Caudate nucleus (tissue), 63 donors: ENCODE measurements at places on chromosomes 2 and 18.

GRCh38 chr2:36573165-36573564, 24.8 kb downstream of the FEZ2 start:
- no peak for DNase-seq

- DNase-seq: no peak
Measured at GRCh38 chr2:160332318-160332717, 132.2 kb upstream of the ITGB6 start.

- DNase-seq: no peak
Measured at GRCh38 chr18:5519448-5520298, 24.1 kb downstream of the EPB41L3 start.

DNA sequence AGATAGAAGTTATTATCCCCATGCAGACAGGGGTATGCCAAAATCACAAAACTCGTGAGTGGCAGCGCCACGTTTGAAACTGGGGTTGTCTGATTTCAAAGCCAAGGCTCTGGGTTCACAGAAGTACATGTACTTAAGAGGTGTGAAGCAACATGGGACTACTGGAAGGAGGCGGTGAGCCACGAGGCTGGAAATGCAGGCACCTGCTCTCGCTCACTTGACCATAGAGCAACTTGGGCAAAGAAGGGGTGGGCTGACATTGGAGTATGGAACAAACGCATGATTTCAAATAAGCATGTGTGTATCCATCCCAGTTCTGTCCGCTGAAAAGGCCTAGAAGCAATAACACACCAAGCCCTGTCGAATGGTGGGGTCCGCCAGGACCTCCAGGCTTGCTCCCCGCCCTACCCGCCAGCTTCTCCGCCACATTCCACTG, 593 bp upstream of the ACTR2 start:
- DNase-seq: no peak

DNA sequence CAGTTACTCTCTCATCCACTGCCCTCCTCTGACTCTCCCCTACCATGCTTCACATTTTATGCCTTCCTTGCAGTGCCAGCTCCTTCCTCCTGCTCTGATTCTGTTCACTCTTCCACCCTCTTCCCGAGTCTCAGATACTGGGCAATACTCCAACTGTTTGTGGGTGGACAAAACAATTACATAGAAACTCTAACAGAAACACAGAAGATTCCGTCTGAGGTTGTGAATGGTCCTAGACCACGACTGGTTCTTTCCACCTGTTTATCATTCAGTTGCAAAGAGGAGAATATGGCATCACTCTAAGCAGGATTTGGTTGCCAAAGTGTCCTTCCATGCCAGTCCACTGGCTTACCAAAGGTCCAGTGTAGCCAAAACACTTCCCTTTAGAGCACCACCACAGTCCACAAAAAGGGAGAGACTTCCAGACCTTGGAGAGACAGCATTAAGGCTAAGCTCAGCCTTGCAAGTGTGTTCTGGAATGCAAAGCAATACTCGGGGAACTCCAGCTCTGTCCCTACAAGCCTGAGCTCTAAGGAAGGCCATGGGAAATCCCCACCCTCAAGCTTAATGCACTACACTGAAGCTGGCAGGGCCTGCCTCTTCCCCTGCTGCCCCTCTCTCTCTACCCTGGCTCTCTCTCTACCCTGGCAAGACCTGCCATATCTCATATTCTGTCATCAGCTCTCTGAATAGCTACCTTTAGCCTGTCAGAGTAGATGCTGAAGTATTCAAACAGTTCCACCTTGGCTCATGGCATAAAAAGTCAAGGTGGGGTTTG, 33.6 kb upstream of the RND3 start:
- DNase-seq: no peak

- no peak for DNase-seq
Measured at GRCh38 chr2:221289389-221289788, 282.7 kb downstream of the EPHA4 start.

DNA sequence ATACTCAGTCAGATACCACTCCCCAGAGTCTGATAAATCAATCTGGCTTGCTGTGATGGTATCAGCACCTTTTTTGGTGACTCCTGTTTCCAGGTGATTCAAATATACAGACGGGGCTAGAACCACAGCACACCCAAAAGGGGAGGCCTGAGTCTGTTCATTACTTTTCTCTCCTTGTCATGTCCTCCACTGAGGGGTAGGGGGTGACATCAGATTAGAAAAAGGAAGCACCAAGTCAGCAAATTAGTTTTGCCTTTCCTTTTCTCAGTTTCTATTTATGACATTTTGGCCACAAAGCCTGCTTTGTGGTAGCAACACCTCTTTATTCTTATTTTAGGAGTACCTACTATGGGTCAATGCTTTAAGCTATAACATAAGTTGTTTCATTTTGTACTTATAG, 127.4 kb downstream of the CCDC102B start:
- DNase-seq: no peak

- no peak for DNase-seq
Measured at GRCh38 chr18:29004921-29005320, 828.0 kb upstream of the CDH2 start.

DNA sequence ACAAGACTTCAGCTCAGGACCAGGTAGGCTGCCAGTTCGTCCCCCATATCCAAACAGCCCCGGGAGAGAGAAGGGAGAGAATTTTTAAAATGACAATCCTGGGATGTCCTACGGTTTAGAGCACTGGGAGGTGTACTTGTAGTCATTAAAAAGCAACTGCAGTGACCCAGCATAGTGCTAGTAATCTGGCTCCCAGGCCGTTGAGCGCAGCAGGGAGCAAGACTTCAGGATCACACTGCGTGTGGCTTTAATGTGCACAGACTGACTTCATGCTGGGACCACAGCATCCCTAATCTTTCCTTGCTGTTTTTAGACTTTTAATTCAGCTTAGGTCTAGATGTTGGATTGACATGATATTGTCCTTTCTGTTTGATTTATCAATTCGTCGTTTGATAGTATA, 219.3 kb upstream of the FOSL2 start:
- no peak for DNase-seq

GRCh38 chr2:40346535-40347354, 105.1 kb downstream of the SLC8A1 start:
- DNase-seq: no peak

DNA sequence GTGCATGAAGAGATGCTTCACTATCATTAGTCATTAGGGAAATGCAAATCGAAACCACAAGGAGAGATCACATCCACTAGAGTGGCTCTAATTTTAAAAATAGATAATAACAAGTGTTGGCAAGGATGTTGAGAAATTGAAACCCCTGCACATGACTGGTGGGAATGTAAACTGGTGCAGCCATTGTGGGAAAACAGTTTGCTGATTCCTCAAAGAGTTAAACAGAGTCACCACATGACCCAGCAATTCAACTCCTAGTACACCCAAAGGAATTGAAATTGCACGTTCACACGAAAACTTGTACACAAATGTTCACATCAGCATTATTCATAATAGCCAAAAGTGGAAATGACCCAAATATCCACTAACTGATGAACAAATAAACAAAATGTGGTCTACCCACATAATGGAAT, 179.5 kb downstream of the BCL2 start:
- no peak for DNase-seq

- DNase-seq: no peak
Measured at GRCh38 chr2:61877571-61878245, 10.7 kb downstream of the CCT4 start.

DNA sequence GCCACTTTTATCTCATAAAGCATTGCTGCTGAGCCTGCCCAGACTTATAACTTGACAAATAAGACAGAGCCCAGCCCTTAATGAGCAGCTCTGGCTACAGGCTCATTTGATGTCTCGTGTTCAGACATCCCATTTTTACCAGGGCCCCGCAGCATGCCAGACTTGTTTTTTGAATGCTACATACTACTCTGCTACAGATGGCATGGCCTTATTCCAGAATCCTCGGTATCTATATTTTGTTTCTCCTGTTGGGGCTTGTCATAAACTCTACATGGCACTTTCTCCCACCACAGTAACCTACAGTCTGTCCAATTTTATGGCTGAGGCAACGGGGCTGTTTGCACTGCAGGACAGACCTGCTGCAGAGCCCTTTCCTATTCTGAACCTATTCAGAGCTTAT, 179.0 kb upstream of the DDX18 start:
- no peak for DNase-seq

DNA sequence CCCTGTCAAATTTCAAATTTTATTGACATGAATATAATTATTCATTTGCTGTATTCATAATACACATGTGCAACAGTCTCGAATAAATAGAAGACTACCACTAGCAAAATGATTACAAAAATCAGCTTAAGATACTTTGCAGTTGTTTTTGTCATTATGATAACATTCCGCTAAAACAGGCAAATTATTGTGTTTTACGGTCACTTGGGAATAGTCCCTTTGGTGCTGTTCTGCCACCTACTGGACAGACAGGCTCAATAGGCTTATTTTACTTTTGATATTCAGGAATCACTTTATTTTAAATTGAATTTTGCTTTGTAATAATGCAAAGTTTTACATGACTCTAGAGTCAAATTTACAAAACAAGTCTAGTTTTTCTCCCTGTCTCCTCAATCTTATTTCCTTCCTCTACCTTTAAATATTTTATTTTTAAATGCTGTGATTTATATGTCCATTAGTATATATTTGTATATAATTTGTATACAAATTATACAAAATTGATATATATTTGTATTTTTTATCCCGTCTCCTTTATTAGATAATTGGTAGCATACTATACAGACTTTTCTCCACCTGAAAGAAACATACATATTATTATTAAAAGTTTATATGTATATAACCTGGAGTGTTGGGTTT, 456.3 kb downstream of the DLGAP1 start:
- no peak for DNase-seq

- DNase-seq: no peak
Measured at GRCh38 chr2:35365859-35366258, 989.7 kb upstream of the CRIM1 start.

- no peak for DNase-seq
Measured at GRCh38 chr18:23619388-23619881, 33.1 kb upstream of the NPC1 start.

DNA sequence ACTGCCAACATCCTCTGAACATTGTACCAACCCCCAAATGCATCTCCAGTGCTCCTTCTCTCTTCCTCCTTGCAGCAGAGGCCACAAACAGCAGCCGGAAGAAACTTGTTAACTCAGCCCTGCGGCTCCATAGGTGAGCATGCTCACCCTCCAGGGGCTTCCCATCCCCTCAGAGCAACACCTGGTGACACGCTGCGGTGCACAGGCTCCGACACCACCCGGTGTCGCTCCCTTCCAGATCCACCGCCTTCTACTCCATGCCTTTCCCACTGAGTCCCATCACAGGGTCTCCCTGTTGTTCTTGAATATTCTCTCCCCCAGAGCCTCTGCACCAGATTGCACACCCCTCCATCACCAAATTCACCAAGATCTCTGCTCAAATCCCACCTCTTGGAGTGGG, 171.5 kb upstream of the FHL2 start:
- no peak for DNase-seq

DNA sequence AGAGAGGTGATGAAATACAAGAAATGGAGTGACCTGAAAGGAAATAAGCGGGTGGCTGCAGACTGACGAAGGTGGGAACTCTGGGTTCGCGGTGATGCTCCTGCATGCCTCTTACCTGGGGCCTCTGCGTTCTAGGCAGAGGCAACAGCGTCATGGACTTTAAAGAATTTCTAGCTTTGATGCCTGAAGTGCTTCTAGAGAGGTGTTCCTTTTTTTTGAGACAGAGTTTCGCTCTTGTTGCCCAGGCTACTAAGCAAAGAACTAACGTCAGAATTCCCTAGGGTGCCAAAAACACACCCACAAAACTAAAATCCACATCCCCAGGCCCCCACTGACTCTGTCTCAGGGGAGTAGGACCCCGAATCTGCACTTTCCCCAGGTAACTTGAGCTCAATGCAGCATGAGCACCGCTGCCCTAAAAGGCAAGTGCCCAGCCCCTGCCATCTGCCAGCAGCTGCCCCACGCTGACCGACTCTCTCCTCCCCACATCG, 110.5 kb upstream of the ID2 start:
- no peak for DNase-seq

- DNase-seq: no peak
Measured at GRCh38 chr2:232860593-232861241, 9.3 kb upstream of the SNORC start.

DNA sequence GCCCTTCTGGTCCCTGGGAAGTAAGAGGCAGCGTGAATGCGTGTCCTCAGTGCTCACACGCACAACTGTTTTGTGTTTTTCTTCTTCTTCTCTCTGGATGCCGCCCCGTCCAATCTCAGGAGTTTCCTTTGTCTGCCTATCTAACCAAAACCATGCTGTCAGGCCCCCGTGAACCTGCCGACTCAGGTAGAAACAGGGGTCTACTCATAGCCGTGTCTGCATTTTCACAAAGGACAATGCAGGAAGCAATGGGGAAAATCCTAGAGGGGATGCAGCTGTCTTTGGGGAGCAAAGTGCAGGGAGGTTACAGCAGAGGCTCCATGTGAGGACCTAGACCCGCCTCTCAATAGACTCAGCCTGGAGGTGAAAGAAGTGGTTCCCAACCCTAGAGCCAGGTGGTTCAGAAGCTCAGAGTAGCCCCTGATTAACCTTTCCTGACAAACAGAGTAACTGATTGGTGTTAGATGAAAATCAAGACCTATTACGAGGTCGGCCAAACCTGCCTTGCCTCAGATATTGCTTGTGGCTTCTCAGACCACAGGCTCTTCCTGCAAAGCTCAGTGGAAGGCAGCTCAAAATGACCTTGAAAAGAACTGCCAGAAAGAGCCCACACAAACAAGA, 49.3 kb downstream of the CD226 start:
- no peak for DNase-seq

GRCh38 chr2:54402350-54402749, 53.8 kb upstream of the SPTBN1 start:
- no peak for DNase-seq

GRCh38 chr2:65070172-65070830, 14.1 kb downstream of the CEP68 start:
- no peak for DNase-seq

DNA sequence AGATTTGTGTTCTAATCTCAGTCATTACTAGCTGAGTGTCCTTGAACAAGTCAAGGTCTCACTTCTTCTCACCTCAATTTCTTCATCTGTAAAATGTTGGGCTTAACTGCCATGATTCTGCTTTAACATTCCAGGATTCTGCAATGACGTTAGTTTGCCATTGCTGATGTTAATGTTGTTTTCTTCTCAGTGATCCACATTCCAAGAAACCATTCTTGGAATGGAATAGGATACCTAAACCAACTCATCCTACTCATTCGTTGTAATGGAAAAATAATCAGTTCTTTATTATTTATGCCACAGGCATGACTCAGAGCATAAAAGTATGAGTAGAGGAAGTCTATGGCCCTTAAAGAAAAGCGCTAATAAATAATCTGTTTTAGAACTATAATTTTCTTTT, 140.2 kb upstream of the ETAA1 start:
- DNase-seq: no peak

GRCh38 chr2:190615555-190616200, 33.2 kb upstream of the NAB1 start:
- DNase-seq: no peak

- no peak for DNase-seq
Measured at GRCh38 chr2:161246281-161246680, 61.9 kb upstream of the PSMD14 start.

DNA sequence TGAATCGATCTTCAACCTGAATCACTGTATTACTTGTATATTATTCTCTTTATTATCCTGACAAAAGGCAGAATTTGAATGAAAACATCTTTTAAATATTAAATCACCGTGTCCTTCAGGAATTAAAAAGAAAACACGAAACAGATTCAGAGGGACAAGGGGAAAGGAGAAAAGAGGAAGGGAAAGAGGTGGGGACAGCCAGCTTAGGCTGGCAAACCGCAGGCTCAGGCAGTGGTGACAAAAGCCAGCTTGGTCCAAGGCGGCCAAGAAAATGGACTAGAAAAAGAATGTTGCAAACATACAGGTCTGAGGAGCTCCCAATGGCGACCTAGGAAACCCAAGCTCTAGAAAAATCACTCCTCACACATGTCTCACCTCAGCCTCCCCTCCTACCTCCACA, 6.8 kb downstream of the B4GALT6 start:
- no peak for DNase-seq
